Hippocampal formation (tissue), 2 donors: ENCODE measurements at places on chromosomes 2 and 18.
A peak's percentile ranks its signal among the peaks of the same experiment; 100 is the strongest.

DNA sequence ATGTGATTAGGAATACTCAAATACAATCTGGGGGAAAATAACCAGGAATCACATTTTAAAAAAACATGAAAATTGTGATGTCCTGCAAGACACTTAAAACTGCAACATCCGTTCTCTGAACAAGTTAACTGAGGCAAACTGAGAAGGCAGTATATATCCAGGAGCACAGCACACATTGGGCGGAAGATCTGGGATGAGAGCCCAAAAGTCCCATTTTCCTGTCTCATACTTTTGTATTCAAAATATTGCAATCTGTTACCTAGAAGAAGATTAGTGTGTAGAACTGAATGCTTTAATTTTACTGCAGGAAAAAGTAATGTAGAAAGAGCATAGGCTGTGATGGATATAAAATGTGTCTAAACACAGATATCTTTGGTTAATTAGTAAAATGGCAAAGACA is 276.8 kb upstream of the FANCL start:
- DNase-seq, result peak; percentile 36

DNA sequence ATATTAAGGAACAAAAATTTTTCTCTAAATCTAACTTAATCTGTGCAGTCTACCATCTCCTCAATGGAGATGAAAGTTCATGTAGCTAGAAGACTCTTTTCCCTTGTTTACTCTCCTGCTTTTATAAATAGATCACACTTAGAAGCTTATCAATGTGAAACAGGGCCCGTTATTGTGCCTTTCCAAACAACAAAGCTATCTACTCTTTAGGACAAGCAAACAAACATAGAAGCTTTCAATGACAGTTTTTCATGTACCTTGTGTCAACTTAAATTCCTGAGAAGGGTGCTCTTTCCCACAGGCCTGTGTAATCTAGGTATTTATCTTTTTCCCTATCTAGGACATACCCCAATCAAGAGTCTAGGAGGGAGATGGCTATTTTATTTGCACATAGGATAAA is 247.8 kb upstream of the CWC22 start:
- no peak for DNase-seq

- DNase-seq, result no peak
Measured at GRCh38 chr2:224025874-224026273, 13.2 kb downstream of the SERPINE2 start.

- DNase-seq, result no peak
Measured at GRCh38 chr2:55136138-55136541, 85.9 kb upstream of the RTN4 start.

DNA sequence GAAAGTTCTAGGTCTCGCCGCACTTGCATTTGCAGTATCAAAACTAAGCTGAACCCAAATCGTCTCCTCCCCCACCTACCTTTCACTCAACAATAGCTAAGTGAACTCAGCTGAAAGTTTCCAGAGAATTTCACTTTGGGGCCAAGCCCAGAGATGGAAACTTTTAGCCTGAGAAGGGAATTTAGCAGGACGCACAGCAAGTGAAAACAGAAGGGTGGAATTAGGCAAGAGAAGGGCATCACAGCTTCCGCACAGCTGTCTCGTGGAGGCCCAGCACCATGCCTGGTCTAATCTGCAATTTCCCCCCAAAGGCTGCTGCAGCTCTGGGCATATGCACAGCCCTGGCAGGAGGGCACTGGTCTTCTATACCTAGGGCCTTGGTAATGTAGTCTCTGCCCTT is 262.0 kb downstream of the TNS1 start:
- DNase-seq, result no peak

DNA sequence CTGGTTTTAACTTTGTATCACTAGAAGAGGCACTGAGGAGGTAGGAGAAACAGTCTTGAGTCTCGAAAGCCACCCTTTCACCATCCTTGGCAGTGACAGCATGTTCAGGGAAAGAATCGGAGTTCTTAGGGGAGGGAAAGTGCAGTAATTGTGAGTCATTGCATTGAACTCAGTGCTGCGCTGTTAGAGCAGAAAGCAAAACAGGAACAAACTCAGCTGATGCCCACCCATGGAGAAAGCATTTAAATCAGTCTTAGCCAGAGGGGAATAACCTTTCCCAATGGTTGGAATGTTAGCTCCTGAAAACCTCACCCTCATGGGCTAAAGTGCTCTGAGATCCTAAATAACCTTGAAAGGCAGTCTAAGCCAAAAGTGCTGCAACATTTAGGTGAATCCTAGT is 845.6 kb upstream of the CNTNAP5 start:
- DNase-seq, result no peak

DNA sequence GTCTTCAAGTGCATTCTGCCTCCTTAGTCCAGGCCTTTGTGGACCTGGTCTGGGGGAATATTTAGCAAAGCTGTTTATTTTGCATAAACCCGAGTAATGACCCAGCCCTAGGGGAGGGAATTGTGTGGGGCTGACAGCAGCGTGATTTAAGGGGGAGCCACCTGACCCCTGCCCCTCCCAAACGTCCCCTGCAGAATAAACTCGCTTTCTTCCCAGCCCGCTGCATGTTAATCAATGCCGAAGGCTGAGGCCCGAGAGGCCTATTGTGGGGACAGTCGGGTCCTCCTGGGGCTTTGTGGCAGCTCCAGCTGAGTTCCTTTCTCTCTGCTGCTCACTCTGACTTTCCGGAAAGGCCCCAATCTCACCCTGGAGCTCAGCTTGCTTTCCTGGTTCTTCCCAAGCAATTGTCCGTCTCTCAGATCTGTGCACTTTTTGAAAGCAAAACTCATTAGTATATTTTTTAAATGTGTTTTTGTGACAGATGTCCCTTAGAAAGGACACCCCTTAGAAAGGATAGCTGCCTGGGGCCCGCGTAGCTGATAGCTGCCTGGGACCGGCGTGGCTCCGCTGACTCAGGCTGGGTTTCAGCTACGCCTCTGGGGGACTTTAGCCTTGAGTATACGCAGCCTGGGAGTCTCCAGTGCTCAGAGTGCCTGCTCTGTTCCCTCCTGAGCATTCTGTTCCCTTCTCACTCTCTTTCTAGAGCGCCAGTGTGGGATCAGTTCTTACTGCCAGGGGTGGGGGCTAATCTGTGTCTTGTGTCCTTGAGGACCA is 158.3 kb downstream of the GLI2 start:
- DNase-seq, result no peak

GRCh38 chr2:138823666-138824065 is 43.5 kb upstream of the NXPH2 start:
- DNase-seq, result no peak
